ENCODE measurements at places on chromosomes 1 and 21.

DNA sequence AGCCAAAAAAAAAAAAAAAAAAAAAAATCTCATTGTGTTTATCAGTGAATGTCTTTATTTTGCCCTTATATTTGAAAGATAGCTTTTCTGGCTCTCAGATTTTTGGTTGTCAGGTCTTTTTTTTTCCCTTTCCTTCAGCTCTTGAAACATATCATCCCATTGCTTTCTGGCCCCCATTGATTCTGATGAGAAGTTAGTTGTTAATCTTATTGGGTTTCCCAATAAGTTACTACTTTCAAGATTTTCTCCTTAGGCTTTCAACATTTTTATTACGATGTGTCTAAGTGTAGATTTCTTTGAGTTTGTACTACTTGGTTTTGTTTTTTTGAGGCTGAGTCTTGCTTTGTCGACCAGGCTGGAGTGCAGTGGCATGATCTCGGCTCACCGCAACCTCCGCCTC, 14.7 kb upstream of the SOAT1 start:
- DNase-seq = no peak

DNA sequence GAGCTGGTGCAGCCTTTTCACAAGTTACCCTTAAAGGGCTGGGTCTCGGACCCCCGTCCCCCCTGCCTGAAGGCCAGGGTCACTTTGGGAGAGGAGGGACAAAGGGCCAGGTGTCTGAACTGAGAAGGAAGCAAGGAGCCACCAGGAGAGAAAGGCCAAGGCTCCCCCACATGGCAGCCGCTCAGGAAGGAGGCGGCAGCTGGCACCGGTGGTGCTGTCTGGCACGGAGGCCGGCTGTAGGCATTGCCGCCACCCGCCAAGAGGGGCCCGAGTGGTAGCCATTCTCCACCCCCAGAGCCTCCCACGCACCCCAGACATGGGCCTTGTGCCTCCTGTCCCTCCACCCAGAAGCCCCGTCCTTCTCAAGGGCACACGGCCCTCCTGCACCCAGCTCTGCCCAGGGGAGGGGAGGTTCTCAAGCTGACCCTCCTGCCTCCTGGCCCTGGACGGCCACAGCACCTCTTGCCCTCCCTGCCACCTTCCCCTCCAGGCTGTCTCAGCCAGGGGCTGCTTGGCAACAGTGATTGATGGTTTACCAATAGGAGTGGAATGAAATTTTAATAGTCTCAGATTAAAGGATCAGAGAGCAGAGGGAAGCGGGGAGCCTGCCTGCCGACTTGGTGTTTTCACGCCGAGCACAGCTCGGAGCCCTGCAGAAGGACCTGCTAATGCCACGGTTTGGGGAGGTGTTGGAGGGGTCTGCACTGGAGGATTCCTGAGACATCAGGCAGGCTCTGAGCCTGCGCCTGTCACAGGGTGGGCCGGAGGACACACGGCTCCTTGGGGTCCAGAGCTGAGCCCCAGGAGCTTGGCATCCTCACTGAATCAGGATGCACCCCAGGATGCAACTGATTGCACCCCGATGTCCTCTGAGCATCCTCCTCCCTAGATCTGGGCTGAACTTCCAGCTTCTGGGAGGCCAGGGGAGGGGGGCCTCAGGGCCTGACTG, 211.9 kb upstream of the VAMP3 start:
- DNase-seq = no peak

DNA sequence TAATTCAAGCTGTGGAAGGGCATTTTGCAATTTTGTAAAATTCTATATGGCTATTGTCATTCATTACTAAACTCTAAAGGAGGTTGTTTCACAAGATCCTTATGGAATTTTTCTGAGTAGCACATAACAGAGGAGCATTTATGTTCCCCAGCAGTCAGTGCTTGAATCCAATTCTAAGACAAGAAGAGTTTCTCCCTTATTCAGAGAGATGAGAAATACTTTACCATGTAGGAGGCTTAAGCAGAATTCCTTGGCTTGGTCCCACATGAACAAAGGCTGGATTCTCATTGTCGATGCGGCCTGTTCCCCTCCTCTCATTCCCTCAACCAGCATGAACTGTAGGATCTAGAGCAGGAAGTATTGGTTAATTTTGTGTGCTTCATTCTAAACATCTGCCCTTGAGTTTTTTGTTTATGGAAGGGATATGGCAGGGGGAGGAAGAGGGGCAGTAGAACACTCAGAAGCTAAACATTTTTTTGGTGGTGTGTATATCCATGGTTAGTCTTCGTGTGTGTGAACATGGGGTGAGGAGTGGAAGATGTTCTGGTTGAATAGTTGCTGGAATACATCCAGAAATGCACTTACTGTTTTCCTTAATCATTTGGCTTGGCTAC, 74.3 kb downstream of the LAMC1 start:
- peak; percentile 61 for DNase-seq

DNA sequence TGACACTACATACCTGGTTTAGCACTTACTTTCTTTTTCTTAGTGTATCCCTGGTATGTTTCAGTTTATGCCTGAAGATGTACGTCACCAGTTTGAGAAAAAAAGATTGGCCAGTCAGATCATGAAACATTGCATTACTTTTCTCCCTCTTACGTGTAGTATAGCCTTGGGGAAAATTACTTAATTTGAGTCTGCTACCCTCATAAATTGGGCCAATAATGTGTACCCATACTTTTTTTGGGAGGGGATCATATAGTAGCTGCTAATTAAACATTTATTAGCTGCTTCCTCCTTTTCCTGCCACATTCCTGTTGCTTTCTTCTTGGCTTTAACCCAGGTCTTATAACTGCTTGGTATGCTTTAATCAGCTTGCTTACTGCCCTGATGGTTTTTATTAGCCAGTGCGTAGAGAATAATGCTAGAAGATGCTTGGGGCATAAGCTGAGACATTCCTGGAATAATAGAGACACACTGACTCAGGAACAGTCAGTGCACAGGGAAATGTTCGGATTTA, 32.1 kb downstream of the RABGAP1L start:
- DNase-seq = peak; percentile 18

- DNase-seq = no peak
Measured at GRCh38 chr21:43720539-43721166, 1.7 kb downstream of the PDXK start.

DNA sequence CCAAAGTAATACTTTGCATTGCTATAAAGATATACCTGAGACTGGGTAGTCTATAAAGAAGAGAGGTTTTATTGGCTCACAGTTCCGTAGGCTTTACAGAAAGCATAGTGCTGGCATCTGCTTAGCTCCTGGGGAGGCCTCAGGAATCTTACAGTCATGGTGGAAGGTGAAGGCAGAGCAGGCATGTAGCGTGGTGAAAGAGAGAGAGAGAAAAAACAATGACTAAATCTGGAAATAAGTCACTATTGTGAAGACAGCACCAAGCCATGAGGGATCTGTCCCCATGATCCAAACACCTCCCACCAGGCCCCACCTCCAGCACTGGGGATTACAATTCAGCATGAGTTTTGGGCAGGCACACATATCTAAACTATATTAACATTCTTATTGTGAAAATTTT, 30.4 kb downstream of the SLC30A7 start:
- no peak for DNase-seq

DNA sequence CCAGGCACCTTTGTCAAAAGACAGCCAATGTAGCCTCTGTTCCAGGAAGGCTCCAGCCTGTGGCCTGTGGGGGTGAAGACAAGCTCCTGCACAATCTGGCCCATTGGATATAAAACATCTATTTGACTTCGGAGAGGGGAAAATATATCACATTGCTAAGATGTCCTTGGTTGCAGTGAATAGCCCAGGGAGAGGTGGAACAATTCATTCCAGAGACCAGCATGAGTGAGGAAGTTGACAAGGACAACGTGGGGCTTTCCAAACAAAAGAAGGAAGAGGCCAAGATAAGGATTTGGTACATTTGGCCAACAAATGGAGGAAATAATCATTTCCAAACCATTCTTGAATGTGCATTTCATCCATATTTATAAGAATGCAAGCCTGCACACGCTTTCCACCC, 187.0 kb downstream of the ETS2 start:
- DNase-seq = no peak

- DNase-seq = no peak
Measured at GRCh38 chr1:114540821-114541220, 29.8 kb upstream of the TRIM33 start.

GRCh38 chr1:22727873-22728272, 17.2 kb downstream of the EPHB2 start:
- no peak for DNase-seq

DNA sequence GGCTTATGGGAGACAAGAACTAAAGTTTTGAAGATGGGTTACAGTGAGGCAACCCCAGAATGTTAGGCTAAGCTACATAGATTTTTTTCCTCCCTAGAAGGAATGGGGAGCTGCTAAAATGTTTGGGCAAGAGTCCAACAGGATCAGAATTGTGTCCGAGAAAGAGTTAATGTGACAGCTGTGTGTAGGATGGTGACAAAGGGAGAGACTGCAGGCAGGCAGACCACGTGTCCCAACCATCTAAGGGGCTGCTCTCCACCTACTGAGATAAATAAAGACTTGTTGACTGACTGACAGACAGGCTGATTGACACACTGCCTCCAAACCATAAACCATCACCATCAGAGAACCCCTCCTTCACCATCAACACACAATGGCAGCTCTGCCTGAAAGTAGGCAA, 133.7 kb upstream of the CTTNBP2NL start:
- no peak for DNase-seq

DNA sequence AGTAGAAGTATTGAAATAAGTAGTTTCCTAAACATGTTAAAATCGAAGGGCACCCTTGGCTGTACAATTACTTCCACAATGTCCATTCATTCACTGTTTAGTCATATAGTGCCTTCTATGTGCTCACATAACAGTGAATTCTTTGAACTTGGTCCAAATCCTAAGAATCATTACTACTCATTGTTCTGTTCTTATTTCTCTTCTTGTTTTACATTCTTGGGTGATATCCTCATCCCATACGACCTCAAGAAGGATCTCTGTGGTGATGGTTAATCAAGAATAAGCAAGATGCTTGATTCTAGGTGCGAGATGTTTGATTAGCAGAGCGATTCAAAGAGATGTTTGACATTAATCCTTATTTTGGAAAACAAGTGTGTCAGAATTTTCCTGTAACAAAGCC, 667.4 kb upstream of the ZP4 start:
- peak; percentile 88 for DNase-seq

DNA sequence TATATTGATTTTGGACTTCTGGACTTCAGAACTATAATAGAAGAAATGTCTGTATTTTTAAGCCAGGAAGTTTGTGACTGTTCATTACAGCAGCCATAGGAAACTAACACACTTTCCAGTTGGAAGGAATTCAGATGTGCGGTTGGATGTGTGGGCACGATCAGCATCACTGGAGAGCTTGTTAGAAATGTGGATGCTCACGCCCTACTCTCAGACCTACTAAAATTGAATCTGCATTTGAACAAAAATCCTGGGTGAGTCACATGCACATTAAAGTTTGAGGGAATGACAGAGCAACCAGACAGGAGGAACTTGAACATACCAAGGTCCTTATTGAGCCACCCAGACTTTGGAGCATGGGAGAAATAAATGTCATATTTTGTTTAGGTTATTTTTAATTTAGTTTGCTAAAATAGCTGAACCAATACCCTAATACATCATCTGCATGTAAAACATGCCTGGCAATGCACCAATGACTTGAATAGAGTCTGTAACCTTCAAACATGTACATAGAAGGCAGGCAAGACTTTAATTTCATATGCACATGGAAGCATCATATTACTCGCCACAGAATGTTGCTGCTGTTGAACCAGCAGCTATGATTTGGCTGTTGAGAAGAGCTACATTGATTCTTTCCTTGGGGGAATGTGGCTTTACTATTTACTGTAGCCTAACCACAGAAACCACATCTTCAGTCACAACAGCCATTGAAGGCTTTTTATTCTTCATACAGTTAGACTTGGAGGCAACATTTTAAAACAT, 346.2 kb downstream of the BARHL2 start:
- DNase-seq = peak; percentile 81

- no peak for DNase-seq
Measured at GRCh38 chr1:63799820-63800219, 26.0 kb downstream of the ROR1 start.

GRCh38 chr1:233138788-233139585, 156.5 kb downstream of the PCNX2 start:
- DNase-seq = no peak

- no peak for DNase-seq
Measured at GRCh38 chr1:164511001-164511705, 47.8 kb upstream of the PBX1 start.

DNA sequence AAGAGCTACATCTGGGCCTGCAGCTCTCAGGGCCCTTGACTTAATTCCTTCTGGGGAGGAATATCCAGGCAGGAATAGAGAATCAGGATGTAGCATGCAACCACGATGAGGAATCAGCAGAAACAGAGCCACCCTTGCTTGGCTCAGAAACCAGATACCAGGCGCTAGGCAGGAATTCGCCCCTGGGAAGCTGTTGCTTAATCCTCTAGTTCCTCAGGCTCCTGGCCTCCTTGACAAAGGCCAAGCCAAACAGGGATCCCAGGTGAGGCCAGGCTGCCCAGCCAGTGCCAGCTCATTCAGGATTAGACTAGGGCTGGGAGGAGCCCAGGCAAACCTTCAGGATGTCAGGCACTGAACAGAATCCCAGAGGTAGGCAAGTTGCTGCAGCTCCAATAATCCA, 48.2 kb upstream of the IRF2BP2 start:
- DNase-seq = peak; percentile 34

DNA sequence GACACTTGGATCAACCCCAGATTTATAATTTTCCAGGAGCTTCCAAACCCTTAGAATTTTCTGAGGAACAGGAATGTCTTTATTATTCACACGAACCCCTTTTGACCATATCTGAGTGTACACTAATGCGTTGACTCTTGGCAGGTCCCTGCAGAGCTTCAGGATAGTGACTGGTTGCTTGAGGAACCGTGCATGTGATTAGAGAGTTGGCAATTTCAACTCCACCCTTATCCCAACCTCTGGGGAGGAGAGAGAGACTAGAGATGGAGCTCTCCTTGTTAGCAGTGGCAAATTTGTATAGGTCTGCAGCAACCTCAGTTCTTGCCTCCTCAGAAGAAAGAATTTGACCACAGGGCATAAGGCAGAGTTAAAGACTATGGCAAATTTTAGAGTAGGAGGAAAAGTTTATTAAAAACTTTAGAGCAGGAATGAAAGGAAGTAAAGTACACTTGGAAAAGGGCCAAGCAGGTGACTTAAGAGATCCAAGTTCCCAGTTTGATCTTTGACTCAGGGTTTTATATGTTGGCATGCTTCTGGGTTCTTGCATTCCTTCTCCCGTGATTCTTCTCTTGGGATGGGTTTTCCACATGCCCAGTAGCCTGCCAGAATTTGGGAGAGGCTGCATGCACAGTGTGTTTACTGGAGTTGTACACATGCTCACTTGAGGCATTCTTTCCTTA, 93.8 kb upstream of the ETV3 start:
- DNase-seq = no peak

- no peak for DNase-seq
Measured at GRCh38 chr1:32334864-32335534, 1.0 kb downstream of the MARCKSL1 start.

GRCh38 chr1:217431395-217431794, 199.5 kb downstream of the GPATCH2 start:
- DNase-seq = no peak

- DNase-seq = peak; percentile 51
Measured at GRCh38 chr1:78520216-78520615, 29.4 kb downstream of the PTGFR start.

- peak; percentile 57 for DNase-seq
Measured at GRCh38 chr1:197915862-197916499, 1.2 kb upstream of the LHX9 start.

- DNase-seq = no peak
Measured at GRCh38 chr21:15309721-15310120, 244.9 kb upstream of the NRIP1 start.

- no peak for DNase-seq
Measured at GRCh38 chr1:33396188-33397124, 34.4 kb downstream of the PHC2 start.

GRCh38 chr1:26351590-26352337, 2.2 kb downstream of the CRYBG2 start:
- peak; percentile 31 for DNase-seq
